ENCODE measurements at places on chromosomes 5 and 9.
A peak's percentile ranks its signal among the peaks of the same experiment; 100 is the strongest.

- DNase-seq, result peak; percentile 52
Measured at GRCh38 chr9:74951725-74952151, 974 bp downstream of the C9orf40 start.

GRCh38 chr9:116151966-116152381 is 1.6 kb upstream of the PAPPA start:
- no peak for DNase-seq

DNA sequence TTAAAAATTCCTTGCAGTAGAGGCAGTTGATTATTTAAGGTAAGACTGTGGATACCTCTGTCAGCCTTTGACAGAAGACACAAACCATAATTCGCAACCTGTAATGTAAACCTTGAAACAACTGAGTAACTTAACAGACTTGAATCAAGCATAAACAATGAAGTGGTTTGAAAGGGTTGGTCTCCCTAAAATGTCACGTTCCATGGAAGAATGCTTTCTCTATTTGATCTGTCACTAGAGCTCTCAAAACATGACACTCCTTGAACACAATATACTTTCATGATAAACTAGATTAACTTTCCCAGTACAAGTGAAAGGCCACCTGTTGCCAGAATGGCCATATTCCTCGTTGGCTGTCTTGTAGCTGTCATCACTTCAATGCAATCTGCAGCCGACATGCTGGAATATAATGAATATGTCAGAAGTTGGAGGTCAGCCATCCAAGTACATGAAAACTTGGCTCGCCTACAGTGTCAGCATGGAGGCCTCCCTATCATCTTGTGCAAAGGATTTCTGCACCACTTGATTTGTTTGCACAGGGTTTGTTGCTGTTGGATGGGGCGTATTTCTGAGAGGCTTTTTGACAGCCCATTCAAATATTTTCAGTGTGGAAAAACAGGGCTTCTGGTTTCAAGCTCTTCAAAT is 228.0 kb downstream of the TLE4 start:
- no peak for DNase-seq

DNA sequence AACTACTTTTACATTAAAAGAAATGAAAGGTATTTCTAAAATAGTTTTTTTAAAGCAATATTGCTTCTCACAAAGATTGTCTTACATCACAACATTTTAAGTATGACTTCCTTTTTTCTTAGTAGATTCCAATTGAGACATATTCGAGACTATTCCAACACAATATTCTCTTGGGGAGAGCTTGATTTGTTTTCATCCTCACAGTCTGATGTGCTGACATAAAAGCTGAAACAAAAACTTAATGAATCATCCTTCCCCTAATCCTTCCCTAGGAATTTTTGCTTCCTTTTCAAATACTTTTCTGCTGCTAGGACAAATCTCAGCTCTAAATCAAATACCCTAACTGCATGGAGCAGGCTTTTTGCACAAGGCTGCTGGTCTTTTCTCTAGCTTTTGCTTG is 245.8 kb upstream of the MAP3K1 start:
- DNase-seq, result no peak

DNA sequence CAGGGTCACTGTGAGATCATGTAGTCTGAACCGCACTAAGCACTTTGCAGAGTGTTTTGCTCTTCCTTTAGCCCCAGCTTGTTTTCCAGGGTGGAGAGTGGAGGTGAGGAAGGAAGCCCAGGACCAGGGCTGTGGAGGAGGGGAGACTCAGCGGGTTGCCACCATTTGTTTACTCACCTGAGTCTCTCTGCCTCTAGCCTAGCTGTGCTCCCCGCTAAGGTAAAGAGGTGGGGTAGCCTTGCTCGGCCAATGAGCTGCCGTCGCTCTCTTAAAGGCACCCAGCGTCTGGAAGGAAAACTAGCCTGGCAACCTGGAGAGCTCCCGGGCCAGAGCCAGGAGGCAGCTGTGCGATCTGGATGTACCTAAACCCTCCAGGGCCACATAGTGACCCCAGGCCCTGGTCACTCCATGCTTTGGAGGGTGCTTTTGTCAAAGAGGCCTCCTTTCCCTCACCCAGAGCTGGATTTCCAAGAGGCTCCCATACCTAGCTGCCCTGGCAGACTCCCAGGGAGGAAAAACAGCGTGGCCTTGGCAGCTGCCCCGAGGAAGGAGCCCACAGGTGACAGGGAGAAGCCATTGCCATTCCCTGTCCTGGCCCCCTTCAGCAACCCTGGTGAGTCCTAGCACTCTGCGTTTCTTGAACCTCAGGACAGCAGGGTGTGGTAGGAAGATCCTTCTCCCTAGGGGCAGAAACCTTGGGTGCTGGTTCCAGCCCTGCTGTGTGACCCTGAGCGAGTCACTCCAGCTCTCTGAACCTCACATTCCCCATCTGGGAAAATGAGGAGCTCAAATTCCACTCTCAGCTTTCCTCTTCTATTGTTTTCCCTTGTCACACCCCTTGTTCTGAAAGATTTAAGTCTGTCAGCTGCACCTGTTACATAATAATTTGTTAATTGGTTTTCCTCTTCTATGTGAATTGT is 42.4 kb upstream of the LARP1 start:
- DNase-seq, result peak; percentile 88

DNA sequence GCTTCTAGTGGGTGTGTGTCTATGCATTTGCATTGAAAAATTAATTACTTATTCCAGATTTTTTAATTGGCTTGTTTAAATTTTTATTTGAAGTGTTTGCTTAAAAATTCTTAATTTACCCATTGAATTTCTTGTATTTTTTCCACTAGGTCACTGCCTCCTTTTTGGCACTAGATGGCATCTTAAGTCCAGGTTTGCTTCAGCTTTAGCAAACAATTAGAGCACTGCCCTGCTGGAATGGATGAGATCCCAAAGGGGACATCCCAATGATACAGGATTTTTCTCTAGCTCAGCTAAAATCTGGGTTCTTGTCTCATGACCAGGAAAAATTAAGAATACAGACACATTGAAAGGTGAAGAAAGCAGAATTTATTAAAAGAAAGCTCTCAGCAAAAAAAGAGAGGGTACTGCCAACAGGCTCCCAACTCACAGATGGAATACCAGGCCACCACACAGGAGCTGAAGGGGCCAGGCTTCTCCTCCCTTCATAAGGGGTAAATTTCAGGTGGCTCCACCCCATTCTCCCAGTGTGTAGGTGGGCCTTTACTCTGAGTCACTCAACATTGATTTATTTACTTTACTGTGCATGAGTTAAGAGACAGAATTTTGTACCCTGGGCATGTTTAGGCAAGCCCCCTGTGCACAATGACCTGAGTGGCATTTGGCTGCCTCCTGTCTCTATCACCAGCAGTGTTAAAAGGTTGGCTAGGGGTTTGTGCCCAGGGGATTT is 532.4 kb downstream of the ANXA1 start:
- peak; percentile 16 for DNase-seq

DNA sequence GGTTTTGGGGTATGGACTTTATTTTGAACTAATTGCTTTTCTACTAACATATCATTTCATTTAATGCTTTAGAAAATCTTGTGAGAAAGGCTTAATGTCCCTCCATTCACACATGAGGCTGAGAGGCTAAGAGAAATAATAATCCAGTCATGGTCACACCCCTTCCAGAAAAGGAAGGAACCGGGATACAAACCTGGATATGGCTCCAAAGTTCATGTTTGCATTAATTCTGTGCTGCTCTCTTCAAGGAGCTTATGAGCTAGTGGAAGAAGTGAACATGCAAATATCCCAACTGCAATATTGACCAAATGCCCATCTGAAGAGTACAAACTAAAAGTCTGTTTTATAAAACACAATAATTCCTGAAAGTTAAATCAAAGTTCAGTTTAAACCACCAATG is 732.1 kb upstream of the RIOK2 start:
- no peak for DNase-seq

- no peak for DNase-seq
Measured at GRCh38 chr5:55989860-55990259, 4.9 kb downstream of the IL6ST start.

GRCh38 chr5:89065919-89066318 is 182.9 kb upstream of the MEF2C start:
- DNase-seq, result no peak

DNA sequence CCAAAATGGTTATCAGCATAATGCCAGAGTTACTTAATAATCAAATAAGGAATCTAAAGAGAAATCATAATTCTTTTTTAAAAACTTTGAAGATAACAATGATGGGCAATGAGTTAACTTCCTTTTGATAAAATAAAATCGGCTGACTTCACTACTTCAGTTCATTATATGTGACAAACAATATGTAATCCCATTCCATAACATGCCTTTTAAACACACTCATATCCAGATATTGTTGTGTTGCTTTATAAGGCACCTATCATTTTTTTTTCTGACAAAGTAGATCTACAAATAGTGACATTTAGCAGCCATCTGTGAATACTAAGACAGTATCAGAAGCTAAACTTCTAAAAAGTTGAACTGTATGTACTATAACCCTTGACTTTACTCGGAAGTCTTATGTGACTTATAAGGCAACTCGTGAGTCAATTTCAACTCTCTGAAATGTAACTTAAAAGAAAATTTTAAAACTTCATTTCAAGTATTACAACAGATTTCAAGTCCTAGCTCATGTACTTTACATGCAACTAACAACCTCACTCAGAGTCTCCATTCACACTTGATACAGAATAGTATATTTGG is 7.5 kb downstream of the ADAMTS6 start:
- DNase-seq, result no peak

DNA sequence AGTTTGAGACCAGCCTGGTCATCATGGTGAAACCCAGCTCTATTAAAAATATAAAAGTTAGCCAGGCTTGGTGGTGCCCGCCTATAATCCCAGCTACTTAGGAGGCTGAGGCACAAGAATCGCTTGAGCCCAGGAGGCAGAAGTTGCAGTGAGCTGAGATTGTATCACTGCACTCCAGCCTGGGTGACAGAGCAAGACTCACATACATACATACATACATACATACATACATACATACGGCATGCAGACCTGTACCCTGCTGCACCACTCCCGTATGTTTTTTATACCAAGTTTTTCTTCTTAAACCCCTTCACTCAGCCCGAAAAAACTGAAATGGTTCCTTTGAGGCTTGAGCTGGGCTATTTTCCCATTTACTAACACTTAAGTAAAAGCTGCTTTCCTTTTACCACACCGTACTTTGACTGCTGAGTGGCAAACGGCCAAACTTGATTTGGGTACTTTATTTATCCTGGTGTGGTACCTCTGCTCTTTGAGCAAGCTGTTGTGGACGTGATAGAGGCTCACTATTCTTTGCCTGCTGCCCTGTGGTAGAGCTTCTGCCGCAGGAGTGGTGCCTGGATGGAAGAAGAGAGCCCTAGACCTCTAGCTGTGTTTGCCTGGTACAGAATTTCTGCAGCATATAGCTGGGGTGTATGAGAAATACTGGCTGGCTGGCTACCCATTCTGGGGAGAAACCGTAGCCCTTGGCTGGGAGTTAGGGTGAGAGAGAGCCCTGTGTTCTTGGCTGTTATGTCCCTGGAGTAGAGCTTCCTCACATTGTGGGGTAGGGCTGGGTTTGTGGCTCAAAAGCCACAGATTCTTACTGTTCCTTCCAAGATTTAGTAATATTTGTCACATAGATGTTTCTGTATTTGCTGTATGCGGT is 19.4 kb downstream of the IPO11 start:
- DNase-seq, result no peak

- no peak for DNase-seq
Measured at GRCh38 chr5:138699482-138699881, 53.7 kb upstream of the CTNNA1 start.

- DNase-seq, result no peak
Measured at GRCh38 chr5:127206320-127207113, 84.1 kb upstream of the MEGF10 start.

- no peak for DNase-seq
Measured at GRCh38 chr5:132270335-132270665, 12.8 kb downstream of the PDLIM4 start.

DNA sequence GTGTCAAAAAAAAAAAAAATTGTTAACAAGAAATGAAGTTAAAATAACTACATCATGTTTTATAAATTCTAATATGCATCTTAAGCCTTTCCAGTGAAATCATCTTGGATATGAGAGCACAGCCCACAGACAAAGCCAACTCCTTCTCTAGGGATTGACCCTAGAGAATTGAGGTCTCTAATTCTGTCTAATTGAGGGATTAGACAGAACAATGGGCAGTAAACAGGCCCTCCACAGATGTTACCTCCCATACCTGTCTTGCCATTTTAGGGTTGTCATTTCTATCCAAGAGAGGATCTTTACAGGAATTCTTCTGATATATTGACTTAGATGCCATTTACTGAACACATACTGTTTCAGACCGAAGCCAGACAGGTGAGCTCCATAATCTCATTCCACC is 42.3 kb downstream of the NSG2 start:
- no peak for DNase-seq

GRCh38 chr5:65481635-65482295 is at the start of gene ADAMTS6:
Gene ADAMTS6 (minus strand): TSS chr5:65481920. CDS start chr5:65473673, 8,247 bp downstream.
- peak; percentile 91 for DNase-seq

- no peak for DNase-seq
Measured at GRCh38 chr9:77783518-77783917, 135.4 kb upstream of the GNA14 start.
